ENCODE measurements at places on chromosomes 5 and 9. TPM values are rescaled to one million over a fixed set of nuclear protein-coding genes. Genes with fewer than 3 reads are reported as not detected.

HTR1A gene
- not detected for total RNA-seq

SLC45A2 gene
- total RNA-seq: not detected

KCNMB1 gene
- not detected for total RNA-seq

RNF183 gene
- not detected for total RNA-seq

LRRTM2 gene
- 0.44 TPM for total RNA-seq

DNA sequence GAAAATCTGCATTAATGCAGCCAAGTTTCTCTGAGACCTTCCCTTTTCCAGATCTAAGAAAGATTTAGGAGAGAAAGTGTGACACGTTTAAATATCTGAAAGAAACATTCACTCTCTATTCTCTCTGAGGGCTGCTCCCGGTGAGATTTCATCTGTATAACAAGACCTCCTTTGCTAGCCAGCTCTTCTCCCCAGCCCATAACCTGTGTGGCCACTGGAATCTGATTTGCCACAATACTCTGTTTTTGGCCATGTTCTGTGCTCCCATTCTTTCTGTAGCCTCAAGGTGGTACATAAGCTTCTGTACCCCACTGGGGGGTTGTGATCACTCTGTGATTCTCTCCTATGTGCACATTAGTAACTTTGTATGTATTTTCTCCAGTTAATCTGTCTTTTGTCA lies 291.0 kb upstream of the SEMA6A start:
- no peak overlapping the region for H3K27ac ChIP-seq
- no peaks in the 10 kb centered on the region for H3K4me1 ChIP-seq
- no peak for DNase-seq
- no peaks in the 10 kb centered on the region for H3K36me3 ChIP-seq
- no peak overlapping the region for H3K4me3 ChIP-seq

GRCh38 chr9:123191680-123192079 lies 76.7 kb downstream of the STRBP start:
- no peak for DNase-seq
- no peaks in the 10 kb centered on the region for H3K36me3 ChIP-seq
- peaks cover 2% of the 10 kb centered on the region for H3K27me3 ChIP-seq
- H3K4me1 ChIP-seq: no peaks in the 10 kb centered on the region

GRCh38 chr9:131598121-131598520 lies 52.8 kb downstream of the PRRT1B start:
- no peaks in the 10 kb centered on the region for H3K27me3 ChIP-seq
- H3K27ac ChIP-seq: no peak overlapping the region
- H3K4me3 ChIP-seq: no peak overlapping the region
- peaks cover 63% of the 10 kb centered on the region for H3K36me3 ChIP-seq
- no peaks in the 10 kb centered on the region for H3K4me1 ChIP-seq

DNA sequence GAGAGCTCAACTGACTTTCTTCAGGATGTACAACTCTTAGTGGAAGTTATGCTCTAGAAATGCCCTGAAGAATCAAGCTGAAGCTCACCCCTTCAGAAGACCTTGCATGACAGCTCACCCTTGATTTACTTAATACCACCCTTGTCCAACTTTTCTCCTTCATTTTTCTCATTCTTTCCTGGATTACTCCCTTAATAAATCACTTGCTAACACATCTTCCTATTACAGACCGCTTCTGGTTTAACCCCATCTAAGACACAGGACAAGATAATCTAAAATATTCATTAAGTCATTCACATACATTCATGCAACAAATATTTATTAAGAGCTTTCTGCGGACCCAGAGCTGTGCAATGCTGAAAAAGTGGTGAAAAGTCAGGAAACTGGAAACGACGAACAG lies 630.7 kb upstream of the RORB start:
- no peaks in the 10 kb centered on the region for H3K36me3 ChIP-seq
- DNase-seq: no peak
- H3K27me3 ChIP-seq: no peaks in the 10 kb centered on the region
- peaks cover 7% of the 10 kb centered on the region for H3K4me1 ChIP-seq
- no peak overlapping the region for H3K4me3 ChIP-seq

DNA sequence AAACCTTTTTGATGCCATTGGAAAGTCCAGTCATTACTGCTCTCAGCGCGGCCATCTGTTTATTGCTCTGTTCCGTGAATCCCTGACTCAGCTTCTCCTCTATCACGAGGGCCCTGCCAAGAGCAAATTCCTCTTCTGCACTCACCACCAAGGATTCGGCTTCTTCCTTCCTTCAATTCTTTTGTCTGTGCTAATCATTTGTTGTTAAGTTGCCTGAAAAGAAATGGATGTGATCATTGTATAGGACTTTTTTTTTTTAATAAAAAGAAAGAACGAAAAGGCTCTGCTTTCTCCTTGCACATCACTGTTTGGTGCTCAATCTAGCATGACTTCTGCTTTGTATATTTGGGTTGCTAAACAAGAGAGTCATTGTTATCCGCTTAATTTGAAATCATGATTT lies 128.7 kb upstream of the PIK3R1 start:
- H3K4me1 ChIP-seq: no peaks in the 10 kb centered on the region
- H3K4me3 ChIP-seq: no peak overlapping the region
- DNase-seq: no peak
- no peaks in the 10 kb centered on the region for H3K36me3 ChIP-seq

DNA sequence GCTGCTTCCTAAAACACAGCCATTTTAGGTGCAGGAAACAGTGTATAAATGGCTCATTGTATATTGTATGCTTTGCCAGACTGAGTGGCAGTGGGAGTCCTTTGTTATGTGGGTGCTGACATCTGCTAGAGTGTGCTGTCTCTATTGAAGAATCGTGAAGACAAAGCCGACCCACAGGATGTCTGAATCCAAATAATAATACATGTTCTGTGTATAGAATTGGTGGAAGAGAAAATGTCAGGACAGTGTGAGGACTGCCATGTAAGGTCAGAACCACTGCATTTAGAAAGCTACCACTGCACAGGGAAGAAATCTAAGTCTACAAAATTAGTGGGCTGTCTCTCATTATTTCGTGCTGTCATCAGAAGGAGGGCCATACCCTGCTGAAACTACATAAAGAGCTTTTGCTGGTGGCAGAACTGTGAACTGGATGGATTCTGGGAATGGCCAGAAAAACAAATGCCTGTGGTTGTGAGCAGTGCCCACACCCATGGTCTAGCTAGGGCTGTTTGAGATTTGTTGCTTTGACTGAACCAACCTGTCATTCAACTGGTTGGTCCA lies 2.5 kb downstream of the IL7R start:
- H3K4me1 ChIP-seq: peaks cover 80% of the 10 kb centered on the region
- DNase-seq: no peak
- H3K27me3 ChIP-seq: no peaks in the 10 kb centered on the region
- peaks cover 78% of the 10 kb centered on the region for H3K36me3 ChIP-seq
- peak overlapping the region; percentile 84 for H3K4me3 ChIP-seq

- no peaks in the 10 kb centered on the region for H3K4me1 ChIP-seq
- H3K27ac ChIP-seq: no peak overlapping the region
- no peaks in the 10 kb centered on the region for H3K27me3 ChIP-seq
- H3K36me3 ChIP-seq: no peaks in the 10 kb centered on the region
Measured at GRCh38 chr5:117299224-117299935, 724.8 kb upstream of the SEMA6A start.

GRCh38 chr5:171424726-171425125 lies 5.3 kb downstream of the FGF18 start:
- H3K36me3 ChIP-seq: no peaks in the 10 kb centered on the region
- H3K4me3 ChIP-seq: no peak overlapping the region
- no peak overlapping the region for H3K27ac ChIP-seq
- H3K4me1 ChIP-seq: peaks cover 2% of the 10 kb centered on the region

- DNase-seq: no peak
- no peaks in the 10 kb centered on the region for H3K27me3 ChIP-seq
- H3K27ac ChIP-seq: no peak overlapping the region
- no peaks in the 10 kb centered on the region for H3K36me3 ChIP-seq
- no peak overlapping the region for H3K4me3 ChIP-seq
Measured at GRCh38 chr5:166713295-166713694, 1578.2 kb upstream of the WWC1 start.

- no peak overlapping the region for H3K27ac ChIP-seq
- no peak for DNase-seq
- H3K4me1 ChIP-seq: peaks cover 4% of the 10 kb centered on the region
- no peak overlapping the region for H3K4me3 ChIP-seq
- peaks cover 5% of the 10 kb centered on the region for H3K36me3 ChIP-seq
Measured at GRCh38 chr5:43367453-43367852, 44.7 kb downstream of the CCL28 start.

GRCh38 chr5:122371511-122372151 lies 59.6 kb downstream of the SNCAIP start:
- DNase-seq: no peak
- no peak overlapping the region for H3K27ac ChIP-seq
- no peak overlapping the region for H3K4me3 ChIP-seq

- H3K36me3 ChIP-seq: peaks cover 12% of the 10 kb centered on the region
- no peak for DNase-seq
- peaks cover 59% of the 10 kb centered on the region for H3K4me1 ChIP-seq
- peak overlapping the region; percentile 1 for H3K4me3 ChIP-seq
Measured at GRCh38 chr5:171956887-171957495, 49.4 kb downstream of the FBXW11 start.

- H3K4me1 ChIP-seq: no peaks in the 10 kb centered on the region
- no peak overlapping the region for H3K27ac ChIP-seq
- H3K36me3 ChIP-seq: no peaks in the 10 kb centered on the region
- H3K4me3 ChIP-seq: no peak overlapping the region
- peaks cover 37% of the 10 kb centered on the region for H3K27me3 ChIP-seq
- DNase-seq: no peak
Measured at GRCh38 chr5:80318212-80318611, 1.6 kb upstream of the SPZ1 start.

- no peaks in the 10 kb centered on the region for H3K4me1 ChIP-seq
- H3K27me3 ChIP-seq: no peaks in the 10 kb centered on the region
- DNase-seq: no peak
- no peaks in the 10 kb centered on the region for H3K36me3 ChIP-seq
- no peak overlapping the region for H3K4me3 ChIP-seq
Measured at GRCh38 chr9:108041551-108041950, 552.0 kb upstream of the KLF4 start.

DNA sequence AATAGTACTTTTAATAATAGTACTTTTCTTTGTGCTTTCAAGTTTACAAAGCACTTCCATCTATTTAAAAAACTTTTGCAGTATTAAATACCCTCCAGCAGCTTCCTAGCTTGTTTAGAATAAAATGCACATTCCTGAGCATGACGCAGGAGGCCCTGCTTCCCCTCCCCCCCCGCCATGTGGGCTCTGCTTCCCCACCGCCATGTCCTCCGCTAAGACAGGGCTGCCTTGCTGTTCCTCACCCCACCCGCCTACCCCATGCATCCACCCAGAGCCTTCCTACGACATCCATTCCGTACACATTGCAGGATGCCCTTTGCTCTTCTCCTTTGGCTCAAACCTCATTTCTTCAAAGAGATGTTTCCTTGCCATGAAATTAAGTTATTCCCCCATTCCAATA lies 205.9 kb upstream of the MSX2 start:
- DNase-seq: no peak
- H3K4me3 ChIP-seq: no peak overlapping the region
- no peaks in the 10 kb centered on the region for H3K36me3 ChIP-seq

GRCh38 chr5:73419465-73420390 lies 28.8 kb downstream of the FOXD1 start:
- H3K4me3 ChIP-seq: no peak overlapping the region
- H3K27me3 ChIP-seq: peaks cover 77% of the 10 kb centered on the region
- no peaks in the 10 kb centered on the region for H3K36me3 ChIP-seq
- peaks cover 2% of the 10 kb centered on the region for H3K4me1 ChIP-seq
- no peak overlapping the region for H3K27ac ChIP-seq
- DNase-seq: no peak

GRCh38 chr9:14361074-14361473 lies 47.1 kb upstream of the NFIB start:
- peaks cover 7% of the 10 kb centered on the region for H3K27me3 ChIP-seq
- no peaks in the 10 kb centered on the region for H3K36me3 ChIP-seq
- no peak overlapping the region for H3K27ac ChIP-seq
- H3K4me1 ChIP-seq: no peaks in the 10 kb centered on the region

DNA sequence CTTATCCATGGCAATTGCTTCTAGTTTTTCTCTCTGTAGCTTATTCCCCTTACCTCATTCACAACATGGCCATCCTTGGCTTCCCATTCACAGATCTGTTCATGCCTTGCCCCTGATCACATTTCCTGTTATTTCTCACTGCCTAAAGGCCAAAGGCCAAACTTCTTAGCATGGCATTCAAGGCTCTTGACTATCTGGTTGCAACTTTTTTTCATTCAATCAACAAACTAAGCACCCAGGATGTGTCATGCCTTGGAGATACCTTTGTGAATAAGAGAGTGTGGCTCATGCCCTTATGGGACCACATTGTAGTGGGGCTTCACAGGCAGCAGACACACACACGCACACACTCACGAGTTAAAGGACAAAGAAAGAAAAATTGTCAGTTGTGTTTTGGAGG lies 27.6 kb downstream of the FGF1 start:
- DNase-seq: no peak
- no peak overlapping the region for H3K27ac ChIP-seq
- H3K4me3 ChIP-seq: no peak overlapping the region
- H3K4me1 ChIP-seq: peaks cover 2% of the 10 kb centered on the region
- H3K36me3 ChIP-seq: no peaks in the 10 kb centered on the region

GRCh38 chr9:120014796-120015195 lies 565.2 kb downstream of the CDK5RAP2 start:
- no peaks in the 10 kb centered on the region for H3K4me1 ChIP-seq
- no peaks in the 10 kb centered on the region for H3K36me3 ChIP-seq
- H3K4me3 ChIP-seq: no peak overlapping the region

DNA sequence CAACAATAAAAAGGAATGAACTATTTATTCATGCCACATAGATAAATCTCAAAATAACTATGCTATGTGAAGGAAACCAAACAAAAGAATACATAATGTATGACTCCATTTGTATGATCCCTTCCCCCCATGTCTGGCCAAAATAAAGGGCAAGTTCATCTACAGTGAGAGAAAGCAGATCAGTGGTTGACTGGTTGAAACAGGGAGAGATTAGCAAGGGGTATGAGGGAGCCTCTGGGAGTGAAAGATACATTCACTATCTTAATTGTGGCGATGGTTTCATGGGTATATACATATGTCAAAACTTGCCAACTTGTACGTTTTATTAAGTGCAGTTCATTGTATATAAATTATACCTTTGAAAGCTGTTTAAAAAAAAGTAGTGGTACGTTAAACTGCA lies 4.8 kb downstream of the PSMD5 start:
- peaks cover 59% of the 10 kb centered on the region for H3K36me3 ChIP-seq
- H3K27ac ChIP-seq: peak overlapping the region; percentile 3
- H3K4me3 ChIP-seq: no peak overlapping the region
- no peak for DNase-seq
- H3K27me3 ChIP-seq: no peaks in the 10 kb centered on the region

GRCh38 chr5:77636641-77637169 lies 1.8 kb downstream of the OTP start:
- no peak overlapping the region for H3K27ac ChIP-seq
- peaks cover 72% of the 10 kb centered on the region for H3K27me3 ChIP-seq
- H3K36me3 ChIP-seq: peaks cover 3% of the 10 kb centered on the region
- no peak overlapping the region for H3K4me3 ChIP-seq
- DNase-seq: no peak
- H3K4me1 ChIP-seq: peaks cover 9% of the 10 kb centered on the region
